Stimulated activated CD4-positive, alpha-beta T cell treated with anti-CD3 and anti-CD28 coated beads, Interleukin-1b, Interleukin-23, amount 100 ng/mL, for 4 hours (primary cell): ENCODE measurements at places on chromosomes 3 and 15.

- no peak for DNase-seq
Observed at GRCh38 chr3:156610154-156610553, 55.2 kb upstream of the SSR3 start.

DNA sequence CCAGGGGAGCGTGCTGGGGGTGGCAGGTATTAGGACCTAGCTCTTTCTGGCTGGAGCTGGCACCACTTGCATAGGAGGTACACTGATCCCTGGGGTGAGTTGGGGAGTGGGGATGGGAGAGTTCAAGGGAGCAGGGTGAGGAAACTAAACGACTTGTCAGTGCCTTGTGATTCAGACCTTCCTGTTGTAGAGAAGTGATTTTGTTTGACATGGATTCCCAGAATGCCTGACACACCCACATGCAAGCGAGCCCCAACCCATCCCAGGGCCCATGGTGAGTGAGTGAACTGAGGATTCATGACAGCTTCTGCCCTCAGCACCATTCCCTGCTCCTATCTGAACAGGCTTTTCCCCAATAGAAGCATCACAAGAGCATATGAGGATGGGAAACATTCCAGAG lies 15.6 kb upstream of the UBE2Q2 start:
- DNase-seq, result no peak

- DNase-seq, result no peak
Observed at GRCh38 chr15:31381801-31382712, 55.4 kb downstream of the KLF13 start.

GRCh38 chr3:126349611-126350501 lies 7.4 kb downstream of the KLF15 start:
- no peak for DNase-seq

DNA sequence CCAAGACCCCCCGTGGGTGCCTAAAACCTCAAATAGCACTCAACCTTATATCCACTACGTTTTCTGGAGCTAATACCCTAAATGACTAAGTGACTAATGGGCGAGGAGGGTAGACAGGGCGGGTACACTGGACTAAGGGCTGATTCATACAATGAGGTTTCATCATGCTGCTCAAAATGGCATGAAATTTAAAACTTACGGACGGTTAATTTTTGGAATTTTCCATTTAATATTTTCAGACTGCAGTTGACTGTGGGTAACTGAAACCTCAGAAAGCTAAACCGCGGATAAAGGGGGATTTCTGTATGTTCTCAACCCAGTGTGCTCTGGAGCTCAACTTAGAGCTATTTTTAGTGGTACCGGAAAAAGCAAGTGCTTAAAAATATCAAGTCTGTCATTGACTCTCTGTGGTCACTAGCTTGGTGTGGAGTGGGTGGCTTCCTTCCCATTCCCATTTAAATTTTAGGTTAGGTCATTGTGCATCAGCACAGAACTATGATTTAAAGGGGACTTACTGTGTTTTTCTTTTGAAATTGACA lies 72.9 kb downstream of the LRRC28 start:
- no peak for DNase-seq

DNA sequence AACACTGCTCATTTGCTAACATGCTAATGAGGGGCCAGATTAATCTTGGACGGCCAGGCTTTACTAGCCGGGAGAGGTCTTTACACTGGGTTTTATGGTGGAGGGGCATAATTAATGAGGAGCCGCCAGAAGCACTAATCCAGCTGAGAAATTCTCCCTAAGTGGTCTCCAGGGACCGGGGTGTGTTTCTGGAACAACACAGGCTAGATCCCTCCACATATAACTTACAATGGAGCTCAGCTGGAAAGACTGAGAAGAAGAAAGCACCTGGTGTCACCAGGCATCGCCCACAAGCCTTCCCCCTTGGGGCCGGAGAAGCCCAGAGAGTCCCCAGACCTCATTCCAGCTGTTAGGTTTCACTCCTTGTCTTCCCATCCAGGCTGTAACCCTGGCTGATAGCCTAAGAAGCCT lies 127.5 kb downstream of the MEGF11 start:
- no peak for DNase-seq

- DNase-seq, result no peak
Observed at GRCh38 chr3:192863091-192863420, 54.6 kb downstream of the MB21D2 start.

DNA sequence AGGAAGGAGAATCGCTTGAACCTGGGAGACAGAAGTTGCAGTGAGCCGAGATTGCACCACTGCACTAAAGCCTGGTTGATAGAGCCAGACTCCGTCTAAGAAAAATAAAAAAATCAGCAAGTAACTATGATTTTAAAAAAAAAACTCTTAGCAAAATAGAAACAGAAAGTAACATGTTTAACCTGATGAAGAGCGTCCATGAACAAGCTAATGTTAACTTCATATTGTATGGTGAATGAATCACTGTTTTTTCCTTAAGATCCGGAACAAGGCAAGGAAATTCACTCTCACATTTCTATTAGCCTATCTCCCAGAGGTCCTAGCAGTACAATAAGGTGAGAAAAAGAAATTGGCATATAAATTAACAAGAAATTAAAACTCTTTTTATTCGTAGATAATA lies 69.0 kb downstream of the RFX7 start:
- no peak for DNase-seq

DNA sequence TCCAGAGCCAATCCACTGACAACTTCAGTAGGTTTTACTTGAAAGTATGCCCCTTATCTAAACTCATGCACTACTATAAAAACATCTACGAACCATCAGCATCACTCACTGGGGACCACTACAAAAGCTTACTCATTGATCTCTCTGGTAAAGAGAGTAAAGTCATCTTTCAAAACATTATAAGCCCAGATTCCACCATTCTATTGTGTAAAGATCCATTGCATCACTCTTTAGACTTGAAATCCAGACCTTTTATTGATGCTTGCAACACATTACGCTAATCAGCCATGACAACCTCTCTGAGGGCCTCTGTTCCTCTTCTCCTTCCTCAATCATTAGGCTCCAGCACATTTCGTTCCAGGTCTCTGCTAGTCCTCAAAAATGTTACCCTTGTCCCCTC lies 248.9 kb upstream of the WNT5A start:
- no peak for DNase-seq

DNA sequence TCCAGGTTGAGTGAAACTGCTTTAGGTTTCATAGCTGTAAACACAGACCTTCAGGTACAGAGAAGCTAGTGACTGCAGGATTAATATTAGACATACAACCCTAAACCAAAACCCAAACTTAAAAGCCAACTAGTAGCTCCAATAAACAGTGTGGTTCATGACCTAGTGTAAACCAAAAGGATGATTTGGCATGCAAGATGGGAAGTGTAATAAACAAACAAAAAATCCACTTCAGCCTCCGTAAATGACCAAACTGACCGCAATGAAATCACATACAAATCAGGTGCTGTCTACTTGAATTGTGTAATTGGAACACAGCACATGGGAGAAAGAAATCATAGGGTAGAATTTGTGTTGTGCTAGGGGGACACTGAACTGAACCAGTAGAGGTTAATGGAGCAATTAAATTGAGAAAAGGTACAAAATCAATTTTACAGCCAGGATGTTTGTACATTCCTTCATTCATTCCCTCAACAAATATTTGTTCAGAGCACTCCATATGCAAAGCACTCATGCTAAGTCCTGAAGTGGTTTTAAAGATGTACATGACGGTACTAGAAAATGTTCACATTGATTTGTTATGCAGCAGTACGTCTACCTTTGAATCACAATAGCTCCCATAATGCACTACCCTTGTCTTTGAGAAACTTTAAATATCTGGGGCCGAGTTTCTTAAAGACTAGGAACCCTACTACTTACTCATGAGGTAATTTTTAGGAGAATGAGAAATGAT lies 21.4 kb upstream of the CHST2 start:
- no peak for DNase-seq

DNA sequence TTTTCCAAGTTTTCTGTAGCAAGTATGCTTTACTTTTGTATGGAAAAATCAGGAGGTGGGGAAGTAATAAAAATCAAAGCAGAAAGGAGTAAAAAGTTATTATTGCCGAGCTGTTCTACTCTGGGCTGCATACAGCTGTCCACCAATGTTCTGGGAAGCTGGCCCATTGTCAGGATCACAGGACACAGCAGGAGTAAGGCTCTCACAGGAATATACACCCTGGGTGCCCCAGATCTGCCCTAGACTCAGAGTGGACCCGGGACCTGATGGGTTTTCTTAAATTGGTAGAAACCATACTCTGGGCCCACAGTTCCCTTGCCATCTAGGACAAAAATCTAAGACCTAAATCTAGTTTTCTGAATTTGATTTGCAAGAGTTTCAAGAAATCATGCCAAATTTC lies 60.4 kb downstream of the TNIK start:
- no peak for DNase-seq

GRCh38 chr15:33008284-33008995 lies 186.1 kb downstream of the FMN1 start:
- DNase-seq, result no peak

DNA sequence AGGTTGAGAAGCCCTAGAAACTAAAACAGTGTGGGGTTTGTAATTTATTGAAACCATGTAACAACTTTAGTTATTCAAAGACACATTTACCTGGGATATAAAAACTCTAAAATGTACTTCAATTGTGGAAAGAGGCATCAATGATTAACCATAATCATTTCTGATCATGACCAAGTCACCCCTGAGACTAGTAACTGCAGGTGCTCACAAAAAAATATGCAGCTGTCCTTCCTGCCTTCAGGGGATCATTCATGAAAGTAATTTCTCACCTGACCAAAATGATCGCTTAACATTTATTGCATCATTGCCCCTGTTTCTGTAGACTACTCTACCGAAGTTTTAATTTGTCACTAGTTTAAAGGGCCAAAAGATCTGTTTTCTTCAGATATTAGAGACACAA lies 9.0 kb downstream of the ACP3 start:
- DNase-seq, result no peak

GRCh38 chr3:12142476-12142875 lies 16.2 kb downstream of the TIMP4 start:
- no peak for DNase-seq

GRCh38 chr3:136787349-136787748 lies 31.6 kb upstream of the SLC35G2 start:
- DNase-seq, result peak; percentile 1

DNA sequence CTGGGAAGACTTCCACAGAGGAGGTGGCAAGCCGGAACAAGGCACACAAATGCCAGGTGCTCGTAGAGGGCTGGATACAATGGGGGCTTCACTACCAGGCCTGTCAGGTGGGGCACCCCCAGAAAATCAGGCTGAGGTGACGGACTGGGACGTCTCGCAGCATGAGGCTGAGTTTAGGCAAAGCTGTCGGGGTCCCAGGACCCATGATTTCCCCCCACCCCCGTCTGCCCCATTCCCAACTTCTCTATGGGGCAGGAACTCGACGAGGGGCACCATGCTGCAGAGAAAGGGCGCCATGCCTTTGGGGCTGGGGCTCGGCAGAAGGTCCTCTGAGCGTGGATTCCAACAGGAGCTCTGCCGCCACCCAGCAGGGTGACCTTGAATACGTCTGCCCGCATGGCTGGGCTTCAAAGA lies 65.7 kb upstream of the HES1 start:
- no peak for DNase-seq

DNA sequence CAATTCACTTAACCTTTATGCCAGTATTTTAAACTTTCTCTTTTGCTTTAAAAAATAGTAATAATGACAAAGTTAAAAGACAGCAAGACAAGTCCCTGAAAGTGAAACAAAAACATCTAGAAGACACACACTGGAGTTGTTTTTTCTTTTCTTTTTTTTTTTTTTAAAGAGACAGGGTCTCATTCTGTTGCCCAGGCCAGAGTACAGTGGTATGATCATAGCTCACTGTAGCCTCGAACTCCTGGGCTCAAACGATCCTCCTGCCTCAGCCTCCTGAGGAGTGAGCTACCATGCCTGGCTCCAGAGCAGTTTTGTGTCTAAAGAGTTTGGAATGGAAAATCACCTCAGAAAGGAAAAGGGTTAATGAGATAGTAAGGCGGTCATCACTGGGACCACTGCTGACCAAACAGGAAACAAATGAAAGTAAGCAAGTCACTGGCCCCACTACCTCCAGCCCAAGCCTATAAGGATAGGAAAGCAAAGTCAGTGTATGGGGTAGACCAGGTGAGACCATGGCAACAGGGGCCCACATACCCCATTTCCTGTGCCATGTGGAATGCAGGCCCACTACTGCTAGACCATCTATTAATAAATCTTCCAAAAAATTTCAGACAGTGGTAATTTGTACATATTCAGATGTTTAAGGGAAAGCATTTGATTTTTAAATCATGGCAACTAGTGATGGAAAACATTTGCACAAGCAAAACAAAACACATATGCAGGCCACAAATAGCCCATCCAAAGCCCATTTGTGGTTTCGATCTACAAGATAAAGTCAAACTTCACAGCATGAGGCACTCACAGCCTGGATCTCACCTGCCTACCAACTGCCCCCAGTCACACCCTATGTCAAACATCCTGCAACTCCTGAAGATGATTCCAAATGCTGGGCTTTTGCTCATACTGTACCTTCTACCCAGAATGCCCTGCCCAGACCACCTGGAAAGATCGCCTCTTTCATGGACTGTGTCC lies 62.6 kb downstream of the OSBPL10 start:
- no peak for DNase-seq

- DNase-seq, result no peak
Observed at GRCh38 chr3:69764121-69764741, 25.0 kb downstream of the MITF start.

DNA sequence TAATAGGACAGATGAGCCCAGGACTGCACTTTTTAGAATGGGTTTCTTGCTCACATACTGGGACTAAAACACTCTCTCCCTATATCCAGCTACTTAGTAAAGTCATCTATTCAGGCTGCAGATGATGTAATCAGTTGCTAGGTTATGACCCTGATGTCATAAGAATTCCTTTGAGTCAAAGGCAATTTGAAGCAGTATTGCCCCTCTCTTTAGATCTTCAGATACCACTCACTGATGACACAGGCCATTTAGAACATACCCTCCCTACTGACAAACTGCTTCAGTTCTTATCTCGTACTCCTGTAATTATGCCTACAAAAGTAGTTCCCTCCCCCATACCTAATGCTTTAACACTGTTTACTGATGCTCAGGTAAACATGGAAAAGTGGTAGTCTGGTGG lies 450.1 kb upstream of the RASGRP1 start:
- DNase-seq, result no peak

DNA sequence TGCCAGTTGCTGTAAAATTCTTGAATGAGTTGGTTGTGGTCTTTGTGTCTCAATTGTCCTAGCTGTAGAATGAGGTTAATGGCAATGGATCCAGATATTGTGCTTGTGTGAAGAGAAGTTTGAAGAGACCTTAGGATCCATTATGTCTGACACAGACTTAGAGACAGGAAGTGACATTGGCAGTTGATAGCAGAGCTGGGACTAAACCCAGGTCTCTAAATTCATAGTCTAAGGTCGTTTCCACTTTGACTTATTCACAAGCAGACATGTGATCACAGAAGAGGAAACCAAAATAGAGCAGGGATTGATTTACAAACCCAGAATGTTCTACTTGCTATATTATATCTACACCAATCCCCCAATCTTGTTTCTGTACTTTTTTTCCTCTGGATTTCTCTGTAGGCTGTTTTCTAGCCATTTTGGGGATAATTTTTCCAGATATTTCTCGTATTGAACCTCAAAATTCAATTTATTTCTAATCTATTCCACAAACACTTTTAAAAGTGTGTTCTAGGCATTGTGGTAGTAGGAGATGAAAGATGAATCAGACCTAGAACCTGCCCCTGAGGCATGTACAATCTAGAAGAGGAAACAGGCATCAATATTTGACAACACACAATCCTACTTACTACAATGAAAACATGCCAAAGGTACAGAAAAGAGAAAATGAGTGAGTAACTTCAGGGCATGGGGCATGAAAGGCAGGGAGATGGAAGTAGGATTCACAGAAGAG lies 123.3 kb downstream of the NFKBIZ start:
- DNase-seq, result no peak

GRCh38 chr3:143935678-143936077 lies 35.9 kb upstream of the DIPK2A start:
- DNase-seq, result no peak
